NCI-H446 (cell line): ENCODE measurements at places on chromosomes 16 and 17.

- DNase-seq, result no peak
Measured at GRCh38 chr17:3956983-3957382, 7.3 kb downstream of the ATP2A3 start.

DNA sequence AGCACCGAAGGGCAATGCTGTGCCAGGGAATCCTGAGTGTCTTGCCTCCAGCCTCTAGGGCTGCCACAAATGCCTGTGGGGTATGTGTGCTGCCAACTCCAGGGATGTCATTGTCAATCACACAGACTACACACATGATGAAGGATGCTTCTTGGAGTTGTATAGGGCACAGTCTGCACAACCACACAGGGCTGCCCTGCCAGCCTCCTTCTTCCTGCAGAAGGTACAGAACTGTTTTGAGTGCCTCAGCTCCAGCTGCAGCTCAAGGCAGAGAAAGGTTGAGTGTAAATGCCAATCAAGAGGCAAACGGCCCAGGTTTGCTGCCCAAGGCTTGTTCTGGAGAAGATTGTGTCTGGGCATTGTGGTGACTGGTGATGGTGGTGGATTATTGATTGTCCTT is 15.6 kb downstream of the SCNN1B start:
- DNase-seq, result no peak

- DNase-seq, result no peak
Measured at GRCh38 chr17:78416791-78417530, 38.5 kb downstream of the PGS1 start.

GRCh38 chr16:89244754-89245153 is 27.3 kb downstream of the ZNF778 start:
- no peak for DNase-seq

DNA sequence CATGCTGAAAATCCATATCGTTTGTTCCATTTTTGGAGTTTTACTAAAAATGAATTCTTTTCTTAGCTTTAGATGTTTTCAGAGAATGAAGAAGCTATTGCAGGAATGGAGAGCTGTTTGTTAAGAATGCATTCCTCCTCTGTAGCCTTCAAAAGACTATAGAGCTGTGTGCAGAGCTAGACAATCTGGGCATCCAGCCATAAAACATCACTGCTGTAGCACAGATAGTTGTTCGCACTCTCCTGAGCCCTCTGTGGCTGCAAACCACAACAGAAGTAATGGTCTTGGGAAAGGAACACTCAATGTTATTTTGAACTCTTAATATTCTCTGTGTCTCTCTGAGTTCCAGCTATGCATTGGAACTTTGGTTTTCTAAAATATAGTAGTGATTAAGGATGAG is 4.9 kb downstream of the TNRC6C start:
- peak; percentile 69 for DNase-seq

- no peak for DNase-seq
Measured at GRCh38 chr17:67208232-67208631, 36.8 kb downstream of the HELZ start.

GRCh38 chr17:44492706-44493272 is 10.4 kb downstream of the GPATCH8 start:
- DNase-seq, result no peak
